ENCODE measurements at places on chromosomes 3 and 15.

GRCh38 chr3:48047841-48048464, 31.7 kb upstream of the MAP4 start:
- DNase-seq = no peak

DNA sequence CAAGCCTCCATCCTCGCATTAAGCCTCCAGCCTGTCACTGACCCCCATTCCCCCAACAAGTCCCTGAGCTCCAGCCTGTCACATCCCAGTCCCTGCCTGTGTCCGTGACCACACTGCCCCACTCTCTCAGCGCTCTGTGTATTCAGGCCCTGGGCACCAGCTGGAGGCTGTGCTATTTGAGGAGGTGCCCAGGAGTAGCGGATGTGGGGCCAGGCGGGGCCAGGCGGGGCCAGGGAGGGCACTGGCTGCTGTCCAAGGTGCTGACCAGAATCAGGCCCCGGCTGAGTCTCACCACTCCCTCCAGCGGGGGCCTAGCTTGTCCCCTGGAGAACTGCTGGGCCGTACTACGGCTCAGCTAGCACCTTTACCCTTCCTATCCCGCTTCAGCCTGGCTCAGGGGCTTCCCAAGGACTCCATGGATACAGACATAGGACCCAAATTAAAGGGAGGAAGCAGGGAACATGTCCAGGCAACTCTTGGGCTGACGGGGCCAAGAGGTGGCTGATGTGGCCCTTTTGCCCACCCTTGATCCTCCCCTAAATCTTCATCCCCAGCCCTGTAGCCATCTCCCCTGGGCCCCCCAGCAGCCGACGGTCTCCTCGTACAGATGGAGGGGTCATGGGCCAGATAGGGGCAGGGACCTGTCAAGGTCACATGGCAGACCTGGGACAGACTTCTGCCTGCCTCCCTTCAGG, 1.1 kb downstream of the HHATL start:
- DNase-seq = peak; percentile 56

GRCh38 chr15:91099995-91100813, at the start of gene SV2B:
Gene SV2B (plus strand): TSS chr15:91100257. CDS start chr15:91226264, 126,007 bp downstream.
- peak; percentile 32 for DNase-seq

DNA sequence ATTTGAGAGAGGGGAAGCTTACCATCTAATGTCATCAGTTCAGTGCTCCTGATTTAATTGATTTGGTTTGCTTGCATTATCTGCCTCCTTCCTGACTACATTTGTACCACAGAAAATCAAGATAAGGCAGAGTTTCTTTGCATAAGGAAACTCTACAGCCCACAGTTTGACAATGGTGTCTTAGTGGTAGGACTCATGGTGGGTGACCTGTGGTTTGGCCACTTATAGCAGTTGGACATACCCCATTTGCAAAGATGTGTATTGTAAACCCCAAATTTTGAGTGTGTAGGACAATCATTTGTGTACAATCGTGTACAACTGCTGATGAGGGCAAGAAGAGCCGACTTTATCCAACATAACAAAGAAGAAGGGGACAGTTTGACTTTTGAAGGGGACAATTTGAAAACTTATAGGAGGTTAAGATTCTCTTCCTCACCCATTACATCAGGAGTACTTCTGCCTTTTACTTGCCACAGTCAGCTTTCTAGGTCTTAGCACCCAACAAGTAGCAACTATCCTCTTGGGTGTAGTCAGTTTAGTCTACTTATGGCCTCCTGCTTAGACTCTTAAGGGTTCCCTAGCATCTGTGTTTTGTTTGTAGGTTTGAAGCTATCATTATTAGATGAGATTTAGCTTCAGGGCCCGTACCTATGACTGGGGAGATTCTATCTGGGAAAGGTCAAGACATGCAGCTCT, 6.2 kb downstream of the TGFBR2 start:
- no peak for DNase-seq

DNA sequence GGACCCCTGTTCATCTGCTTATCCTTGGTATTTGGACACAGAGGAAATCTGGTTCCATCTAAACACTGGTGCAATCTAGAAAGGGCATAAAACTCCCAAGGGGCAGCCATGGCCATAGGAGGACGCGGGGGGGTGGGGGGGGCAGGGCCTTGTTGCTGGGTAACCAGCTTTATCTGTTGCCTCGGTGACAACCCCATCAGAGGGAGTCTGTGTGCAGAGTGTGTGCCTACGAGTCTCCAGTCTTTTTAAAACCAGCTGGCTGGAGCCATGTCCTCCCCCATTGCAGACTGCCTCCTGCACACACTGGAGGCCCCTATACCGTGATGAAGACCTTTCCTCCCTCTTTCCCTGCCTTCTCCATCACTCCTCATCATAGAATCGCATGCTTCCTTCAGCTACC, 26.4 kb upstream of the CORO2B start:
- no peak for DNase-seq

GRCh38 chr3:14047027-14047426, 77.6 kb downstream of the CHCHD4 start:
- no peak for DNase-seq

DNA sequence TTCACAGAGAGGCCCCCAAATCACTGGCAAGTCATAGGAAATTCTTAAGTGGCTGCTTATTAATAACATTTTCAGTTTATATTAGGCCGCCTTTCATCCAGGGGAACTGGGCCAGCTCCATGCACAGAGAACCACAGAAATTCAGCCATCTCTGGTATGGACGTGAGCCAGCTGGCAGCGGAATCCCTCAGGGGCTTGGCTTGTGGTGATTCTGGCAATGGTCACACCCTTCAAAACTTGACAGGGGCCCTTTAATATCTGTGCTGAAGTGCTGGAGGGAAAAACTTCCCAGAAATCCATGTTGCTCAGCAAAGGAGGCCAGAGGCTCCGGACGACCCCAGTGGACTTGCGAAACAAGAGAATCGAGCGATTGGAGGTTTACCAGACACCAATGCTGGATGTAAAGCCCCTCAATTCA, 11.3 kb downstream of the PRICKLE2 start:
- DNase-seq = no peak

GRCh38 chr3:66302288-66302687, 81.5 kb downstream of the SLC25A26 start:
- peak; percentile 86 for DNase-seq

DNA sequence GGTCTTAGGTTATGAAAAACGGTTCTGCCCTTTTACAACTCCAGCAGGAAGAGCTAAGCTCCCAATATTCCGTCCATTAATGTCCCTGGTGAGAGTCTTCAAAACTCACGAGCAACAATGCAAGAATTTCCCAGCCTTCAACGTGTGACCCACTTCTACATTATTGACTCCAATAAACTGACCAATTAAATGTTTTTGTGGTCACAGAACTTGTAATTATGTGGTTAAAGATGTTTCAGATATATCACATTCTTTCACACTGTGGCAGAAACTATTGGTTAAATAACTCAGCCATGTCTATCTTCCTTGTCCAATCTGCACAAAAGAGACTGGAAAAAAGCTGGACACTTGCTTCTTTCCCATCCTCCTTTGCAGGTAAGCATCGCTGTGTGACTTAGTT, 286.6 kb upstream of the ADAMTS9 start:
- no peak for DNase-seq

GRCh38 chr15:80172401-80172800, 19.6 kb downstream of the FAH start:
- no peak for DNase-seq

DNA sequence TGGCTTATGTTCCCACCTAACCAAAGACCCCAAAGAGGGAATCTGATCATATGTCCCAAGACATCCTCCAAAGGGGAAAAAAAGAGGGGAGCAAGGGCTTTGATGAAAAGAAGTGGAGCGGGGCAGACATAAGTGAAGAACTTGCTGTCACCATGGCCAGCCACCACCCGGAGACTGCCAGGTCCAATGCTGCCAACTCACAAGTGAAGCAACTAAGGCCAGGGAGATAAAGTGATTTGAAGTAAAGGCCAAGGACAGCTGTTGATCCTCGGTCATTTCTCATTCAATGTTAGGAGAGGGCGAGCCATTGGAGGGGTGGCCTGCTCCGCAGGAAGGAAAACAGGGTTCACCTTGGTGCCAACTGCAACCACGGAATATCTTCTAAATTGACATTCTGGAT, 72.6 kb upstream of the C3orf80 start:
- no peak for DNase-seq

DNA sequence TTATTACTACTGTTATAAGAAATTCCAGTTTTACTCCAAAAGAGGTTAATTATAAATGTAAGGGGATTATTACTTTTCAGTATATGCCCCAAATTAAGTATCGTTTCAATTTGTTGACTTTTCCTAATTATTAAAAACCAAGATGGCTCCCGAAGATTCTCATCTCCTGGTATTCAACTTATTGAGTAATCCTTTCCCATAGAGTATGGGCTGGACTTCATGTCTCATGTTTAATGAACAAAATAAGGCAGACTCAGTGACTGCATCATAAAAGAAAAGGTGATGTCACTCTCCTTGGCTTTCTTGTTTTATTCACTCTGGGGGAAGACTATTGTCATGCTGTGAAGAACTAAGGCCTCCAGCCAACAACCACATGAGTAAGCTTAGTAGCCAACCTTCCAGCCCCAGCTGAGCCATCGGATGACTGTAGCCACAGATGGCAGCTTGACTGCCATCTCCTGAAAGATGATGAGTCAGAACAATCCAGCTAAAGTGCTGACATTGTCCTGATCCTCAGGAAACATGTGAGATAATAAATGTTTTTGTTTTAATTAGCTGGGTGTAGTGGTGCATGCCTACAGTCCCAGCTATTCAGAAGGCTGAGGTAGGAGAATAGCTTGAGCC, 17.3 kb downstream of the IGF2BP2 start:
- DNase-seq = no peak

GRCh38 chr15:25060996-25061620, 106.3 kb downstream of the SNRPN start:
- DNase-seq = no peak

DNA sequence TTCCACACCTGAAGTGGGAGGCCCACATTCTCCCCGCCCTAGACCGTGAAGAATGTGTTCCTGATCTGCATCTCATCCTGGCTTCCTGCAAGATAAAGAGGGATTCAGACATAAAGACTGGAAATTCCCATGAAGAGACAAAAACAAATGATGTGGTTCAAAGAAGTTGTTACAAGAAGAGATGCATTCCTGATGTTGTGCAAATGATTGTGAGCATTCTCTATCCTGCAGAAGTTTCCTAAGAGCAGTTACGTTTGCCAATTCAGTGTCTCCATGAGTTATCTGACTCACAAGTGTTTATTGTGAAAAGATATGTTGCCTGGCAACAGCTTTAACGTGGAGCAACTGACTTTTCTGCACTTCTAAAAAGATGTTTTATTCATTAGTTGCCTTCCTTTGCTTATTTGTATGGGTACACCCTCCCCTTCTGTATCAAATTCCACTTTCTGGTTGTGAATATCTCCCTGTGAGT, 107.8 kb downstream of the ZIC4 start:
- no peak for DNase-seq

- DNase-seq = no peak
Measured at GRCh38 chr15:25903024-25903581, 40.0 kb upstream of the ATP10A start.

DNA sequence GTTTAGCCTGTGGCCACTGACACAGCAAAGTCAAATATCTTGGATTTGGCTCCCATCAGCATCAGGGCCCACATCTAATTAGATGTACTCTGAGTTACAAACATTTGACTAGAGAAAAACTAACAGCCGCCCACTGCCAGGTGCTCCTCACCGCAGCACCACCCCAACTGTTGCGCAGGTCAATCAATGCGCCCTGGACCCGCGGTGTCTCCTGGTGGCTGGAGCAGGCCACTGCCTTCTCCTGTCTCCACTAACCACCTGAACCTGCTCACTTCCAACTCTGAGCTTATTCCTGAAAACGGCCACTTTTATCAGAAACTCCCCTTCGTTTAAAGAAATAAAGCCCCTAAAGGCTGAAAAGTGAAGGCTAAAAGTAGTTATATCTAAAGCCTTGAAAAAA, 4.3 kb downstream of the RIOX2 start:
- DNase-seq = no peak

GRCh38 chr15:28107111-28107903, 8.2 kb upstream of the OCA2 start:
- DNase-seq = no peak

GRCh38 chr15:94099574-94099960, 131.8 kb upstream of the MCTP2 start:
- no peak for DNase-seq

- DNase-seq = no peak
Measured at GRCh38 chr3:2334921-2335320, 236.3 kb downstream of the CNTN4 start.

DNA sequence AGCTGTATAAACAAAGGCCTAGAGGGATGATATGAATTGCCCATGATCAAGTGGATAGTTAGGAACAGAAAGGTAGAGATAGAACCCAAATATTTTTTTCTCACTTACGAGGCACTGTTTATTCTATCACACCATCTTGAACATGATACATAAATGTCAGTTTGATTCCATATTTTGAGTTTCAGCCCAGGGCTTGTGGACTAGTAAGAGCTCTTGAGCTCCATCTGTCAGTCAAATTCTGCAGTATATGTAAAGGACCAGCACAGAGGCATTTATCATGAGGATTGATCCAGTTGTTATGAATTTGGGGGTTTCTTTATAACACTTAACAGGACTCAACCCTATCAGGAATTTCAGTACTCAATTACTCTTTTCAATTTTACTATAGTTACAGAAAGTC, 4.8 kb downstream of the SLC27A2 start:
- no peak for DNase-seq

DNA sequence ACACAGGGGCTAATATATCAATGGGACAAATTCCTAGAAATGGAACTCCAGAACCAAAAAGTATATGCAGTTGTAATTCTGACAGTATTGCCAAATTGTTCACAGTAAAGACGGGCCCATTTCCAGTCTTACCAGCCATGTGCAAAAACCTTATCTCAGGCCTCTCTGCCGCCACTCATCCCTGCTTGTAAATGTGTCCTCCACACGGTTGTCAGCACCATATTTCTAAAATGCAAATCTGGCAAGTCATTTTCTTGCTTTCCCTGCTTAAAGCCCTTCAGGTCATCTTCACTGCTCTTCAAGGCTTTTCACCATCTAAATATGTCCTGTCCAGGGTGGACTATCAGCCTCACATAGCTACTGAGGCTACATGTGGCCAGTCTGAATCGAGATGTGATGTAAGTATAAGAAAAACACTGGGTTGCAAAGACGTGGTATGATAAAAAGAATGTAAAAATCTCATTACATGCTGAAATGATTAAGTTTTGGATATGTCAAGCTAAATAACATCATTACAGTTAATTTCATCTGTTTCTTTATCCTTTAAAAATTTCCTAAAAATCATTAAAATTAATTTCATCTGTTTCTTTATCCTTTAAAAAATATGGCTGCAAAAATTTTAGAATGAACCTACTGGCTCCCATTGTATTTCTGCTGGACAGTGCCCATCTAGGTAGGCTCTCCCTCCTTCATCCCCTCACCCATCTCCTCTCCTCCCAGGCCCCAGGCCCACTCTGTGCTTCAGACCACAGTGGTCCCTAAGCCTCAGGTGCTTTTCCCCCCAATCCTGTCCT, 980 bp downstream of the PARP9 start:
- no peak for DNase-seq

GRCh38 chr3:11136116-11136515, 18.2 kb upstream of the HRH1 start:
- no peak for DNase-seq

GRCh38 chr3:121994551-121994950, 27.5 kb downstream of the ILDR1 start:
- no peak for DNase-seq

- DNase-seq = no peak
Measured at GRCh38 chr3:147843331-147843730, 434.2 kb downstream of the ZIC1 start.

All from CD4-positive, alpha-beta T cell treated with Interleukin-10 for 1 hour (primary cell).